ENCODE measurements at places on chromosomes 3 and 15.

- no peak for DNase-seq
Measured at GRCh38 chr15:30830961-30831360, 72.8 kb upstream of the FAN1 start.

- DNase-seq, result no peak
Measured at GRCh38 chr3:149464542-149465328, 9.8 kb upstream of the TM4SF4 start.

DNA sequence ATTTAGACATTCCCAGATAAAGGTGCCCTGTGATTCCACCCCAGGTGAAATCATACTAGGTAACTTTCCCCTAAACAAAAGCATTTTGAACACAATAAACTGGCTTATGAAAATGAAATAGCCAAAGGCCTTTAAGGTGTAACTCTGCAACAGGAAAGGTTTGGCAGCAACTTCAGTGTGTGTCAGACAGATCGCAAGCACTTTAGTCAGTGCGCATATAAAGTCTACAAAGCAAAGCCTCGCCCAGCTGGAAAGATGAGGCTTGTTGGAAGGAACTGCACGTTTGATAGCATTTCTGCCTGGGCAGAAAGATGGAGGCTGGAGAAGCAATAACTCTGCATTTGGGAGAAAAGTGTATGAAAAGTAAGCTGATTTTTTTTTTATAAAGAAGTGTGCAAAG, 57.9 kb downstream of the PRICKLE2 start:
- DNase-seq, result no peak

GRCh38 chr15:48811325-48811958, 573 bp upstream of the CEP152 start:
- no peak for DNase-seq

- no peak for DNase-seq
Measured at GRCh38 chr3:50573566-50574443, 4.5 kb downstream of the HEMK1 start.

- no peak for DNase-seq
Measured at GRCh38 chr3:133962849-133963248, 66.9 kb downstream of the SLCO2A1 start.

- DNase-seq, result no peak
Measured at GRCh38 chr3:46993986-46994385, 14.5 kb downstream of the NBEAL2 start.

DNA sequence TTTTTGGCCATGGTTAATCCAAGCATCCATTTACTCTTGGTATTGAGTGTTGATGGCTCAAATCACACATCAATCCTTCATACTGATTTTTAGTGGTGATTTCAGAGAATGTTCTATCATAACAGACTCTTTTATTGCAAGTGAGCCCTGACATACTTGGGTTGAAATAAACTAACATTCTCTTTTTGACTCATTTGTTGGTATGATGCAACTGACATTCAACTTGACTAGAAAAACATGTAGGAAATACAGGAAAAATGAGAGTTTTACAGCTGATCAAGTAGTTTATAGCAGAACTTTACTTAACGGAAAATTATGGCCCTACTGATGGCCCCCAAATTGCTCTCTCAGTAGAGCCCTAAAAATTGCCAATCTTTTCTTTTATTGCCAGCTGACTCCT, 173.9 kb upstream of the CD96 start:
- no peak for DNase-seq

- no peak for DNase-seq
Measured at GRCh38 chr3:43531835-43532234, 90.0 kb downstream of the ANO10 start.

DNA sequence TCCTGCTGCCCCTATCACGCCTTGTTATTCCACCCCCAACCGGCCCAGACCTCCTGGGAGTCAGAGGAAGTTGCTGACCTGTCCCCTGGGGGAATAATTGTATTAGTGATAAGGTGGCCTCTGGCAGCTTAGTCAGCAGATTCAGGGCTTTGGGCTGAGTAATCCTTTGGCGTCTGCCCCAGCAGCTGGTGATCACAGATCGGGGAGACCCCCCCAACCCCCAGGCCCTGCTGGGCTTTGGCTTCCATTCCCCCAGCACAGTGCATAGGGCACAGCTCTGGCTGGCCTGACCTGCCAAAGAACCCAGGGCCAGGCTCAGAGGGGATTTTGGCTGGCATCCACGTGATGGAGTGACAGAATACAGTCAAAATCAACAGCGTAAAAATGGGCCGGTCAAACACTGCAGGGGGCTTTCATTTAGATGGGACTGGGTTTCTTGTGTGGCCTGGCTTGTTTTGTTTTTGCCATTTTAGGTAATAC, 3.9 kb upstream of the NR2E3 start:
- DNase-seq, result no peak

DNA sequence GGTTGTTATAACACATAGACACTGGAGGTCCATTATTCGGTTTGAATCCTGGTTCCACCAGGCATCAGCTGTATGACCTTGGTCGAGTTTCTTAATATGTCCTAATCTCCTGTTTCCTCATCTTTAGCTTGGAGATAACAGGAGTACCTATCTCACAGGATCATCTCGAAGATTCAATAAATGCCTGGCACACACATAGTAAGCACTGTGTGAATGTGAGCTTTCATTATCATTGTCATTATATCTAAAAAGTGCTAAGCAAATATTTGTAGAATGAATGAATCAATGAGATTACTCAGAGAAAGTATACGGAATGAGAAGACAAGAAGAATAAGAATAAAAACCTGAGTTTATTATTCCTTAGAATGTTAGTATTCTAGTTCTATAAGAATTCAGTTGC, 227.4 kb upstream of the CFAP20DC start:
- no peak for DNase-seq

DNA sequence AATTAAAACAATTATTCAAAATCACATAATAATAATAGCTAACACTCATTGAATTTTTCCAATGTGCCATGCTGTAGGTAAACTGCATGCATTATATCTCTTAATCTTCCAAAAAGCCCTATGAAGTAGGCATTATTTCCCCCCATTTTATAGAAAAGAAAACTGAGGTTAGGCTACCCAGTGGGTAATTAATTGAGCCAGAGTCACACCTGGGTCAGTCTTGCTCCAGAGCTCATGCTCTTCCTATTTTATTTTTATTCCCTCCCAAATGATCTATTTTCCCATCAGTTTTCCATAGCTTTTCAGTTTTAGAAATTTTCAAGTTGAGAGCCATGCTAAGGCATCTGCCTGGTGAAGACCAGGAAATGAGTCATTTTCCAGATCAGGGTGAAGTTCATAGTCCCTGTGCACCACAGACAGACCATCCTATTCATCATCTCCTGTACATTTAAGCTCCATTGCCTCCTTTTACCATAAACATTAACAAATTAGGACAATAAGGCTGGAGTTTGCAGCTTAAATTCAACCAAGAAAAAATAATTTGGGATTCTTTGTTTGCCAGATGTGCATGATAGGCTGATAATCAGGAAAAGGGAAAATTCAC, 417.3 kb downstream of the OTOL1 start:
- no peak for DNase-seq

DNA sequence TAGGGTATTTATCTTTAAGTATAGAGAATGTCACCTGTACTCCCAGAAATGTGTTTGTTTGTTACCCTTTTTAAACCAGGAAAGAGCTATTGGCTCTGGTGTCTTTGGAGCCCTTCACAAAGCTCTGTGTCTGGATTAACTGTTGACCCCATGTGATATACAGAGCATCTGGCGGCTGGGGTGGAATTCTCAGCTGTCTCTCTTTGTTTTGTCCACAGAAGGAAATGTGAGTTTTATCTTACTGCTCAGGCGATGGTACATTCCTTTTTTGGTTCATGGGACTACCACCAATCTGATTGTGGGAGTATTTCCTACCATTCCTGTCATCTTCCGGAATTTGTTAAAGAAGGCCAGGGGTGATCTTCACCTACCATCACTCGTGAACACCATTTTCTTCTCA, 120.3 kb downstream of the AKAP13 start:
- DNase-seq, result no peak

DNA sequence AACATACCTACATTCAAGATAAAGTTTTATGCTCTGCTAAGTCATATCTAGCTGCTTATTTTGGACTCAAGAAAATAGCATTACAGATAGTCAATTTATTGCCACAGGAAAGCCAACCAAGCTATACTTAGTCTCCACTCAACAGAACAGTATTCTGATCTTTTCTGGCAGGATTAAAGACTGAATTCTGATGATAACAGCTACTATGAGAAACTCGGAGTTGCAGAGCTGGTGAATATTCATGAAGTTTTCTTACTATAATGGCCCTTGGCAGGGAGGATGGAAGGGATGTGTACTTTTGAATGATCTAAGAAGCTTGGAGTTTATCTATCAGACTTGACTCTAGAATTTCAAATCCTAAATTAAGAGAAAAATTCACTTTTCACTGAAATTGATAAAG, 237.7 kb downstream of the CTNNB1 start:
- no peak for DNase-seq

DNA sequence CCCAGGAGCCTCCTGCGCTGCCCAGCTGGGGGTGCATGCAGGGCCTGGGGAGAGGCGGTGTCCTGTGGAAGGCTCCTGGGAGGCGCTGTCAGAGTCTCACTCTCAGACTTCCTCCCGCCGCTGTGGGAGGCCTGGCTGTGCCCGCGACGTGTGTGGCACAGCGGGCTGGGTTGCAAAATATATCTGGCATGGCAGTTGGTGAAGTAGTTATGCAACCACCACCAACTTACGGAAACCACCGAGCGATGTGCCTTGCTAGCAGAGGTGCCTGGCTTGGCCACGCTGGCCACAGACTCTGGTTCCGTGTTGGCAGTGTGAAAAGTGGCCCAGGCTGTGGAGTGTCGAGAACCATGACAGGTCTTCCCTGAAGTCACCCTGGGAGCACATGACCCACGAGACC, 30.6 kb upstream of the GATA2 start:
- no peak for DNase-seq

GRCh38 chr3:192833177-192833890, 84.3 kb downstream of the MB21D2 start:
- DNase-seq, result no peak

DNA sequence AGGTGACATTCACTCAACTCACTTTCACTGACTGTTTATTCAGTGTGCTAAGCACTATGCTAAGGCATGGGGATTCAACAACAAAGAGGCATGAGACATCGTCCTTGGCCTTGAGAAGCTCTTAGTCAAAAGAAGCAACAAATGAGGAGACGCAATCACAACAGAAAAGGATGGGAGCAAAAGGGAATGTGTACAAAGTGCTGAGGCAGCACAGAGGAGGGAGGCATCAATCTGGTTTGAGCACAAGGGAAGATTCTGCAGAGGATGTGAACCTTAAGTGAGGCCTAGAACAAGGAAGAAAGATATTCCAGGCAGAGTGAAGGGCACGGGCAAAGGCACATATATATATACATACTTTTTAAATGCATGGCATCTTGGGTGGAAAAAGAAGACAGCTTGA, 151.3 kb downstream of the ERC2 start:
- no peak for DNase-seq

GRCh38 chr3:188353426-188353825, 199.5 kb downstream of the LPP start:
- no peak for DNase-seq

DNA sequence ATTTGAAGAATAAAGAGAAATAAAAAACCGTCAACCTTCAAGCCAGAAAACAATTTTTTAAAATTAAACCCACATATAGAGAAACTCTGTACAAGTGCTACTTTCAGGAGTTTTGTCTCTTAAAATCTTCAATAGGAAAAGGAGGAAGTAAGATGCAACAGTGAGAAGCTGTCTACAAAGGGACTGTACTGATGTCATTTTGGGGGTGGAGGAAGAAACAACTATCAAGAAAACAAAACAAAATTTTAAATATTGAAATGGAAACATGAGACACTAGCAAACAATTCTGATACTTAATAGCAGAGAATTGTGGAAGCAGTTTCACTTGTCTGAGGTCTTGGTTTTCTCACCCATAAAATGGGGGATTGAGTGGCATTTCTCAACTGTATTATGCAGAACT, 84.4 kb downstream of the SLMAP start:
- no peak for DNase-seq

- DNase-seq, result no peak
Measured at GRCh38 chr3:88595026-88595425, 445.3 kb downstream of the C3orf38 start.

DNA sequence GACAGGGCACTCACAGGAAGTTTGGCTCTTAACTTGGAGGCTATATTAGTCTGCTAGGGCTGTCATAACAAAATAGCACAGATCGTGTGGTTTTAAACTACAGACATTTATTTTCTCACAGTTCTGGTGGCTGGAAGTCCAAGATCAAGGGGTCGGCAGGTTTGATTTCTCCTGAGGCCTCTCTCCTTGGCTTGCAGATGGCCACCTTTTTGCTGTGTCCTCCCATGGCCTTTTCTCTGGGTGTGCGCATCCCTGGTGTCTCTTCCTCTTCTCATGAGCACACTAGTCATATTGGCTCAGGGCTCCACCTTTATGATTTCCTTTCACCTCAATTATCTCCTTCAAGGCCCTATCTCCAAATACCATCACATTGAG, 69.3 kb downstream of the FOXB1 start:
- no peak for DNase-seq

- no peak for DNase-seq
Measured at GRCh38 chr3:44109771-44110361, 131.8 kb upstream of the TOPAZ1 start.

DNA sequence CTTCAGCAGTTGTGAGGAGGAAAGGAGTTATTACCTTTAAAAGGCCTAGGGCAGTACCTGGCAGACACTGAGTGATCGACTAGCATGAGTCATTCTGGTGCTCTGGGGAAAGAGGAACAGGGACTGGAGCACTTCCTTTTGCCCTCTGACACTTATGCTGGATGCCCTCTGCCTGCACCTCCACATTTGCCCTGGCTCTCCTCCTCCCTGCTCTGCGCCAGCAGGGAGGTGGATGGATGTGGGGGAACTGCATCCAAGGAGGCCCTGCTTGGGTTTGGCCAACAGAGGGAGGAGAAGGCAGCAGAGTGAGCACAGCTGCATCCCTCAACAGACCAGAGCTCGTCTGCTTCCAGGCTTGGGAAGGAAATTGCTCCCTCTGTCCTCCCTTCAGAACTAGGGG, 75.0 kb downstream of the SEMA5B start:
- no peak for DNase-seq

DNA sequence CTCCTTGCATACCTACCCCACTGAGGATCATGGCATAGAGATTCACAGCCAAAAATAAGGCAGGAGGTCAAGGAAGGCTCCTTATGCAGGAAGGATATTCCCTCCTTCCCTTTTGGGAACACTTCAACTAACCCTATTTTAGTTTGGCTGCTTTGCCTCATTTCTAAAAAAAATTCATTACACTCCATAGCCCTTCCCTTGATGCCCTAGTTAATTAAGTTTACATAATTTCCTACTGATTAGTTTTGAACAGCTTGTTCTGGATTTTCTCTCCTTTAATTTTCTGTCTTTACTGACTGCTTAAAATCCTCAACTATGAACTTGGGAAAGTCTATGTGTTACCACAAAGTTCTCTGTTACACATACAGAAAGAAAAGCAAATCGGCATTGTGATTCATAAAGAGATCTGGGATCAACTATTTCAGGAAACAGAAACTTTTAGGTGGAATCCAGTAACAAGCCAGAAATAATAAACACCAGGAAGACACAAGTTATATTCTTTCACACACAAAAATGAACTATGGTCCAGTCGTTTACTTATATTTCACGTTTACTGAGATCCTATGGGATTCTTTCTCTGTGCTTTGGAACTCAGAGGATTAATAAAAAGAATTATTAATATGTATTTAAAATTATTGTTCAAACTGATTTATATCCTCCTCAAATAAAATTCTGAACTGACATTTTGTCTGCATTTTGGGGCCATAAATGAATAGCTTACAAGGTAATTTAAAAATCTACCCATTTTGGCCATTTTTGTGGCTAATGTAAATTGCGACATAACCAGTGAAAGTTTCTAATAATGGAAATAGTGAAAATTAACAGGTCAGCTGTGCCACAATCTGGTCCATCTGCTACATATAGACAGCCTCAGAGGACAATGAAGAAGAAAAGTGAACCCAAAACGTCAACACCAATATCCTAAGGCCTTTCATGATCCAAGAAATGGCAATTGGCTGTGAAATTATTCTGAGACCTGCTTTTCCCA, 113.8 kb downstream of the FRMD5 start:
- DNase-seq, result no peak

Data from esophagus squamous epithelium (tissue), 5 donors.